ENCODE measurements at places on chromosomes 2 and 18.
A peak's percentile ranks its signal among the peaks of the same experiment; 100 is the strongest.

- no peak for DNase-seq
Observed at GRCh38 chr2:35803126-35803525, 552.5 kb upstream of the CRIM1 start.

- no peak for DNase-seq
Observed at GRCh38 chr2:23385748-23386338, 864 bp downstream of the KLHL29 start.

GRCh38 chr2:127162261-127163089 lies 55.5 kb upstream of the BIN1 start:
- DNase-seq = no peak

DNA sequence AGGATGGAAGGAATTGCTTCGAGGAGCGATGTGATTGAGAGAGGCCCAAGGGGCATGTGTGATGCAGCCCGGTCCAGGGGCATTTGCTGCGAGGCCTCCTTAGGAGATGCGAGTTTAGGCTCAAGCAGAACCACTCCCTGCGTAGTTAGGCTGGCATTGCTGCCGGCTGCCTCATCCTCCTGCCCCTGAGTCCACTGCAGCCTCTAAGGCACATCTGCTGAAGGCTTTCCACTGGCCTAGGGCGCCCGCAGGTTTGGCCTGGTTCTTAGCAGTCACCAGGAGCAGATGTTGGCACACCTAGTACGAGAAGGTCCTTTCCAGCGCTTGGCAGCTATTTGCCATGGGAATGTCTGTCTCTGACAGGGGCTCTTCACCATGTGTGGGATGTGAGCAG lies 20.7 kb downstream of the INPP5D start:
- no peak for DNase-seq

- DNase-seq = no peak
Observed at GRCh38 chr2:150475479-150476250, 11.8 kb downstream of the RND3 start.

- no peak for DNase-seq
Observed at GRCh38 chr2:149724091-149724490, 136.5 kb upstream of the MMADHC start.

GRCh38 chr2:167863377-167863776 lies 384.0 kb downstream of the STK39 start:
- no peak for DNase-seq

DNA sequence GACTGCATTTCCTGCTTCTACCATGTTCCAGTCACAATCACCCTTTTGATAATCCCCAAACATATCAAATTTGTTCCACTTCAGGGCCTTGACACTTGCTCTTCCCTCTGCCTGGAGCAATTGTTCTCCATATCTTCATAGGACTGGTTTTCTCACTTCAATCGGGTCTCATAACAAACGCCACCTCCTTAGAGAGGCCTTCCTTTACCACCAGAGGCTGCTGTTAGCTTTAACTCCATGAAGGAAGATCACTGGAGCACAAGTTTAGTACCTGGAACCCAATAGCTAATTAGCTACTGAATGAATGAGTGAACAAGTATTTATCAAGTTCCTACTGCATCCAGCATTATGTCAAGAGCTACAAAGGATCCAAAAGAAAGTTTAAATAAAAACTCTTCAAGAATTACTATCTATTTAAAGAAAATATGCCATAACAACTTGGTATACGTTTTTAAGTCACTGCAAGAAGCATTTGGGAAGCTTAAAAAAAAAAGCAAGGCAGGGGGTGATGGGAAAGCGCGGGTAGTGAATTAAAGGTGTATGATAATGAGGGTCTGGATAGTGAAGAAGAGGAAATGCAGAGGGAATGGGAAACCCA lies 58.8 kb downstream of the BAZ2B start:
- no peak for DNase-seq

DNA sequence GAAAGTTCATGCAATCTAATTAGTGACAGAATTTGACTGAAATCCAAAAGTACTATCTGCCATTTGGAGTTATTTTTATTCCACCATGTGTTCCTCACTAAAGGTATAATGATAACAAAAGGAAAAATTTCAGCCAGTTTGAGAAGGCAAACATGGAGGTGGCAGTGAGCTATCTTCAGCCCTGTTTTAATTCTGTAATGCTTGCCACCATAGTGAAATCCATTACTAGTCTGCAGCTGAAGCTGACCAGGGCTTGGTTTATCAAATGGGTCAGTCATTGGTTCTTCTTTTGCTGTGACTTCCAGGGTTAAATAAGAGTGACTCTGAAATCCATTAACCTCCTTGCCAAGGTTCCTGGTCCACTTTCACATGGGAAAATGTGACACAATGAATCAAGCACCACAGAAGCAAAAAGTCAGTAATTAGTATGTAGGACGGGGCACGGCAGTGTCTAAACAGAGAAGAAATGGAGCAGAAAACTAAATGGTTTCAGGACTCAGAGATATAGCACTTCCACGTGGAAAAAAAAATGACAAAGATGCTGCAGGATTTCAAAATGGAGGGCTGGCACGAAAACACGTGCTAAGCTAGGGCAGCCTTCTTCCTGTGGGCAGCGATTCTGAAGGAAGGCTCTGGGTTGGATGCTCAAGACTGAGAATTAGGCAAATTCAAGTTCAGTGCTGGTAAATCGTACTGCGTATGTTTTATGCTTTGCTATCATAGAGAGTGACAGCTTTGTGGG lies 87.2 kb downstream of the EPHA4 start:
- DNase-seq = no peak

GRCh38 chr2:108589372-108589771 lies 55.1 kb downstream of the LIMS1 start:
- no peak for DNase-seq

- no peak for DNase-seq
Observed at GRCh38 chr2:61857224-61857623, 3.4 kb upstream of the FAM161A start.

- DNase-seq = no peak
Observed at GRCh38 chr18:35495536-35496314, 2.0 kb downstream of the INO80C start.

- no peak for DNase-seq
Observed at GRCh38 chr2:207317378-207317984, 151.7 kb upstream of the KLF7 start.

DNA sequence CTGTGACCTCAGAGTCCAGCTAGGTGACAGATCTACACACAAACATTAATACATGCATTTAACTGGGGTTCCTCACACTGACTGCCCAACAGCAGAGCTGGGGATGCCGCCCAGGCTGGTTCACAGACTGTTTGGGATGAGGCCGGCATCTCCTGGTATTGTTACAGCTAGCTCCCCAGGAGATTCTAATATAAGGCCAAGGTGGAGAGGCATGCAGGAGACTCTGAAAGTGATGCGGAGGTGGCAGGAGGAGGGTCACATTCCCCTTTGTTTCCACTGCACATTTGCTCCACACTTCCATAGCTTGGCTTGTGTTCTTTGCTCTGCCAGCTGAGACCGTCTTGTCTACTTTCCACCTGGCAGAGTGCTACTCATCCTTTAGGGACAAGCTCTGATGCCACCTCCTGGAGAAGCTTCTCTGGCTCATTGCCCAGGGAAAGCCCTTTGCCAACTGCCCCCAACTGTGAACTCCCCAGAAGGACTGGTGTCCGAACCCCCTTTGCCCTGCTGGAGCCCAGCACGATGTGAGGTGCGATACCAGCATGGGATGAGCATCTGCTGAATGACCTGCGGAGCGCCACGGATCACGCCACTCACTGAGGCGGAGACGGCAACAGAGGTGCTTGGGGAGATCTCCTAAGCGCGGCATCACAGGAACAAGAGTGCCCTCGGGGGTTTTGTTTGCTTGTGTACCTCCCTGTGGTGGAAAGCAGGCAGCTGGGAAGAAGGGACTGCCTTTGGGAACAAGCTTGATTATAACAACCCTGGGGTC lies 88.8 kb downstream of the UXS1 start:
- DNase-seq = no peak

DNA sequence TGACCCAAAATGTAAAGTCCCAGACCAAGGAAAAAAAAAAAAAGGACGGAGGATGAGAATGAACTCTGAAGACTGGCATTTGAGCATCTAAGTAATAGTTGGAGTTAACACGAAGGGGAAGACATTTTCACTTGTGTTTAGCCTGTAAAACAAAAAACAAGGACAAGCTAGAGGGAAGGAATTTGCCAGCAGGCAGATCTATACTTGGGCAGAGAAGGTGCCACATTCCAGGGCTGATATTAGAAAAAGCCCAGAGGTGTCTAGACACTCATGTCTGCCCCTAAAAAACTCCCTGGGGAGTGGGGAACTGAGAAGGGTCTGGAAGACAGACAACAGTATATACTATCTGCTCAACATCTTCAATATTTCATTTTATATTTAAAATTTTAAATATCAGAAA lies 171.1 kb downstream of the ZEB2 start:
- no peak for DNase-seq

- no peak for DNase-seq
Observed at GRCh38 chr2:61414674-61415073, 56.2 kb downstream of the USP34 start.

GRCh38 chr2:181937473-181937872 lies 45.9 kb downstream of the ITPRID2 start:
- DNase-seq = no peak

- no peak for DNase-seq
Observed at GRCh38 chr18:23565916-23566547, 20.3 kb downstream of the NPC1 start.

DNA sequence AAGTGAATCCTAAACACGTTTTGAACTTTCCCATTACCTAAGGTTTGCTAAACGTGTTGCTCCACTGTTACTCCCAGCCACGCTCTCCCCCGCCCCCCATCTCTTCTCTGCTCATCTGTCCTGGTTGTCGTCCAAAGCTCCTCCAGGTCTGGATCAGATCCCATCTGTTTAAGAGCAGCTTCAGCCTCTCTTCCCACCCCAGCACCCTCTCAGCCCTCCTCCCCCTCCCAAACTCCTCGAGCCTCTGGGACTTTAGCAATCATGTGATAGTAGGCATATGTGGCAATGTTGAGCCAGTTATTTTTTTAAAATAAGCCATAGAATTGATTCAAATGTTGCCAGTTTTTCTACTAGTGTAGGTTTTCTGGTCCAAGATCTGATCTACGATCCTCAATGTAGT lies 20.0 kb upstream of the LPIN1 start:
- DNase-seq = no peak

DNA sequence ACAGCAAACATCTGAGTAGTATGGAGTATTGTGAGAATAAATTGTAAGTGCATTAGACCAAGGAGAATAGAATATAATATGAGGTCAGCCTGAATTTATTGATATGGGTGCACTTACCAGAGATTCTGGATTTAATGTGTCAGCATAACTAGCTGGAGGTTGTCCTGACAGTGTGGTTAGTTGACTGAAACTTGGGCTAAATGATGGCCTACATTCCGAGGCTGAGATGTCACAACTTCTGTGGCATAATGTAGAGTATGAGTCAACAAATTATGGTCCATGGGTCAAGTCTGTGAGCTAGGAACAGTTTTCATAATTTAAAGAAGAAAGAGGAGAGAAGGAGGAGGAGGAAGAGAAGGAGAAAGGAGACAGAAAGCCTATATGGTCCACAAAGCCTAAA lies 127.6 kb downstream of the QPCT start:
- DNase-seq = peak; percentile 81

DNA sequence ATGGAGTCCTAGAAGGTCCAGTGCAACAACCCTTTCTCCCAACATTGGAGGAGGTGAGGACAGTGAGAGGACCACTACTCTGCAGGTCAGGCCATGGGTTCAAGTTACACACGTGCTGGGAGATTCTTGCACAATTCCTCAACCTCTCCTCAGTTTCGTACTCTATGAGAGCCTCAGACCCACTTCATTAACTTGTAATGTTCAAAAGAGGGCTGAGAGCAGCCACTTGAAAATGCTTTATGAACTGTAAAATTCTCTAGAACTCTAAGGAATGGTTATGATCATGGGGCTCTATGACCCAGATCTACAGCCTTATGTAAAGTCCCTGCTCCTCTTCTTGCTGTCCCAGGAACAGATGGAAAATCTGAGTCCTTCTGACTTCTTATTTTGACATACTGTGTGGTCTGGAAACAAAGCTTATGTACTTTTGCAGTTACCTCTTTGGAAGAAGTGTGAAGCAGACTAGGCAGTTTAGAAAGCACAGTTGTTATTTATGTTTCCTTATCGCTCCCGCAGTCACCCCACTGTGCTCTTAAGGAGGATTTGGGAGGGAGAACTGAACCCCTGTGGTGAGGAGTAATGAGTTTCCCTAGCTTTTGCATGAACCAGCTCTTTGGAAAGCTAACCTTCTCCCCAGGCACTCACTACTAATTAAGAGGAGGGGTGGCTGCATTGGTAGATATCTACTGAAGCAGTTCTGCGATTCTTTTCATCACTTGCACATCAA lies 296.6 kb downstream of the LRRTM1 start:
- no peak for DNase-seq

- no peak for DNase-seq
Observed at GRCh38 chr2:226066873-226067272, 667.4 kb downstream of the NYAP2 start.

- no peak for DNase-seq
Observed at GRCh38 chr2:105397953-105398335, 907 bp downstream of the FHL2 start.

DNA sequence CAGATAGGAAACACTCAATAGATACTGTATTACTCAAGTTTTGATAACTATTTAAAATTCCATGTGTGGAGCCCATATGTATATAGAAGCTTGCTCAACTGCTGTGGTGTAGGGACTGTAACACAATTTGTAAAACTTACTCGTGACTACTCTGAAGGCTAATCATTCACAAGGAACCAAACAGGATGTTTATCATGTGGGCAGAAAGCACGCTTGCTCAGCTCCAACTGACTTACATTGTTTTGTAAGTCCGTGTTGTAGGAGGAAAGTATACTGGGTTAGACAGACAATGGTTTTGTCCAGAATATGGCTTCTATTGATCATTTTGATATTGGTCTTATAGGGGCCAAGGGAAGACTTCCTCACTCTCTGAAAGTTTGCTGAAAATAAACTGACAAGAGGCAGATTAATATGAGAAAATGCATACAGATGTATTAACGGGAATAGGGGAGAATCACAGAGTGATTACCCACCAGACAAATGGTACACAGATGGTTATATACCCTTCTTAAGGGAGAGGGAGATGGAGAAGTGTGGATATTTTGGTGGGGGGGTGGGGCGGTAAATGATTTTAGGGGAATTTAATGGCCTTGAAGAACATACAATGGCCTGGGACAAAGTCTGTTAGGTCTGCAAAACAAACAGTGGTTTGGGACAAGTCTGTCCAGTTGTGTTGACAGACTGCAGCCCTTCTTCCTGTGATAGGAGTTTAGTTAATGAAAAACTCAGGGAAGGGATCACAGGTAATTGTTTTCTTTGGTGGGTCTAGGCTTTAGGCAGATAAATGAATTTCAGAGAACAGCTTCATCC lies 259.3 kb upstream of the SP5 start:
- DNase-seq = peak; percentile 18

- DNase-seq = no peak
Observed at GRCh38 chr2:209236377-209236776, 187.5 kb upstream of the MAP2 start.

DNA sequence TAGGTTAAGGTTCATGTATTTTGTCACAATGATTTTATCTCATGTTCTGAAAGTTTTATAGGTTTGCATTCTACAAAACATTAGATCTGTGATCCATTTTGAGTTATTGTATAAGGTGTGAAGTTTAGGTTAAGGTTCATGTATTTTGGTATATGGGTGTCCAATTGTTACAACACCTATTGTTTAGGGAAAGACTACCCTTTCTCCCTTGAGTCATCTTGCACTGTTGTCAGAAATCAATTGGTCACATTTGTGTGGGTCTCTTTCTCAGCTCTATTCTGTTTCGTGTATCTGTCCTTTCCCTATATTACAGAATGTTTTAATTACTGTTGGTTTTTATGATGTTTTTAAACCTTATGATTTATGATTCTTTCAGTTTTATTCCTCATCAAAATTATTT lies 192.3 kb downstream of the MCFD2 start:
- no peak for DNase-seq

All from HS-5 (cell line).